ENCODE measurements at places on chromosomes 13 and 19.

DNA sequence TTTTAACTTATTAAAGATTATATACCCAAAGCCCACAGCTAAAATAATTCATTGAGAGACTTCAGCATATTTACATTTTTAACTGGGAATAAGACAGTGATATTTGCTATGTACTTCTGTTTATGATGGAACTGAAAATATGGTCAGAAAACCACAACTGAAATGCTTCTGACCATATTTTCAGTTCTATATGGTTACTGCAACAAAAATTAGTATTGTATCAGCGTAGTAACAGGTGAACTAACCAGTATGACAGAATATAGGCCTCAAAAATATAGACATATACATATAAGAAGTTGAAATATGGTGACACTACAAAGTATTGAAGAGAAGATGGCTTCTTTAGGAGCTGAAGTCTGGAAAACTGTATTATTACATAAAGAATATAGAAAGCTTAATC lies 857.4 kb downstream of the OLFM4 start:
- DNase-seq, result no peak

DNA sequence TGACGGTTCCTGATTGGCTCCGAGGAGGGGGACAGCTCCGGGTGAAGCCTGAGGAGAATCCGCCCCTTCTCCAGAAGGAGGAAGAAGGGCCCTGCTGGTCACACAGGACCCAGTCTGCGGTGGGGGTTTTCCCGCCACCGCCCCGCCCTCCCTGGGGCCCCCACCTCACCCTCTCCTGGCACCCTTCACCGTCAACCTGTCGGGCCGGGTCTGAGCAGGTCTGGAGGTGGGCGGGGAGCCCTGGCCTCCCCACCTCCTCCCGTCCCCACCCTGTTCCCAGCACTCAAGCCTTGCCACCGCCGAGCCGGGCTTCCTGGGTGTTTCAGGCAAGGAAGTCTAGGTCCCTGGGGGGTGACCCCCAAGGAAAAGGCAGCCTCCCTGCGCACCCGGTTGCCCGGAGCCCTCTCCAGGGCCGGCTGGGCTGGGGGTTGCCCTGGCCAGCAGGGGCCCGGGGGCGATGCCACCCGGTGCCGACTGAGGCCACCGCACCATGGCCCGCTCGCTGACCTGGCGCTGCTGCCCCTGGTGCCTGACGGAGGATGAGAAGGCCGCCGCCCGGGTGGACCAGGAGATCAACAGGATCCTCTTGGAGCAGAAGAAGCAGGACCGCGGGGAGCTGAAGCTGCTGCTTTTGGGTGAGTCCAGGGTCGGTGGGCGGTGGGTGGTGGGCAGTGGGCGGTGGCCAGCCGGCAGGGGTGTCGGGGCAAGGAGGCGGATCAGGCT lies at the start of gene GNA15:
Gene GNA15, plus strand, starts transcription at position 73 of the 723 bp plus-strand sequence. Its CDS starts 418 bp downstream, at position 491.
- no peak for DNase-seq

GRCh38 chr19:1253514-1254080 lies 5.2 kb downstream of the MIDN start:
- DNase-seq, result no peak

DNA sequence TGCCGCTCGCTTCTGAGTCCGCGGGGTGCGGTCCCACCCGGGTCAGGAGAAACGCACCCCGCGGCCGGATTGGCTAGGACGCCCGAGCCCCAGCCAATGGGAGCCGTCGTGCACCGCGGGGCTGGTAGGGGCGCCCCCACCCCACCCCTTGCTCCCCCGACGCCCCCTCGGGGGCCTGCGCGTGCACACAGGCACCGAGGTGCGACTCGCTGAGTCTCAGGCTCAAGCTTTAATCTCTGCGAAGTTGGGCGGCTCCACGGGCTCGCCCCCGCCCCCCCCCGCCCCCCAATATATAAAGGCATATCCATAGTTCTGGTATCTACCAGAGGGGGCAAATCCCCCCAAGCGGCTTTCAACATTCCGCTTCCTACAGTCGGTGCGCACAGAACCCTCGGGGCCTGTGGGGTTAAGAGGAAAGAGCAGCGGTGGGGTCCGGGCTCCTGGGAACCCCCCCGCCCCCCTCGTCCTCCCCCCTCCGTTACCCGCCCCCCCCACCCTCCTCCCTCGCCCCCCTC lies at the start of gene COX6B2:
Gene COX6B2, minus strand, starts transcription at position 22 of the 515 bp plus-strand sequence. CDS start 198 bp downstream, outside the sequence.
- DNase-seq, result no peak

- DNase-seq, result no peak
Observed at GRCh38 chr19:34838248-34838647, 65.2 kb upstream of the ZNF599 start.

DNA sequence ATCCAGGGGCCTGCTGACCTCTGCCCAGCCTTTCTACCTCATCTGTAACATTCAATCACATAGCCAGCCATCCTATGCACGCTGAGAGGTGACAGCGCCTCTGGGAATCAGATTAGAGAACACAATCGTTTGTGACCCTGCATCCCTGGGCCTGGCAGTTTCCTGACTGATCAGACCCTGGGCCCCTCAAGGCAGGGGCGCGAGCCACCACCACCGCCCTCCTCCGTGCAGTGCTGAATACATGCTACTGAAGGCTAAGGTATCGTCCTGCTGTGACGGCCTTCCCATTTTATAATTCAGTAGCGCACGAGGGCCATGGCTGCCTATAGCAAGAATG lies 1.3 kb downstream of the TMTC4 start:
- DNase-seq, result no peak

DNA sequence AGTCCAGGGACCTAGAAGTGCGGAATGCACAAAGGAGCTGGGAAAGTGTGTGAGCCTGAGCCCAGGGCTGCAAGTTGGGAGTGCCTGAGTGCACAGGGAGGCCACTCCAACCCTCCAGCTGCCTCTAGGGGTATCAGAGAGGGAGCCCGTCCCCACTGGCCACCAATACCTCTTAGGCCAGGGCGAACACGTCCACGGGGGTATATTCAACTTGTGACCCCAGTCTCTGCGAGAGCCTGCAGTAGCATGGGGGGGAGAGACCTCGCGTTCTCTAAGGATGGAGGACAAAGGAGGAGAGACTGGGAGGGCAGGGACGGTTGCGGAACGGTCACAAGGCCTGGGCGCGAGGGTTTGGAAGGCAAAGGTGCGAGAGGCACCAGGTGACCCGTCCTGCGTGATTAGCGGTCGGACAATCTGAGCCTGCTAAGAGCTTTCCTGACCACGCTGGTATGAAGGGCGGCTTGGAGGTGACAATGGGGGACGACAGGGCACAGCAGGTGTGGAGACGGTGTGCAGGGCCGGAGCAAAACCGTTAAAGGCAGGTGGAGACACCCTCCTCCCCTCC lies 676 bp downstream of the CD320 start:
- DNase-seq, result no peak
